ENCODE measurements at places on chromosomes 13 and 19.
A peak's percentile ranks its signal among the peaks of the same experiment; 100 is the strongest.

DNA sequence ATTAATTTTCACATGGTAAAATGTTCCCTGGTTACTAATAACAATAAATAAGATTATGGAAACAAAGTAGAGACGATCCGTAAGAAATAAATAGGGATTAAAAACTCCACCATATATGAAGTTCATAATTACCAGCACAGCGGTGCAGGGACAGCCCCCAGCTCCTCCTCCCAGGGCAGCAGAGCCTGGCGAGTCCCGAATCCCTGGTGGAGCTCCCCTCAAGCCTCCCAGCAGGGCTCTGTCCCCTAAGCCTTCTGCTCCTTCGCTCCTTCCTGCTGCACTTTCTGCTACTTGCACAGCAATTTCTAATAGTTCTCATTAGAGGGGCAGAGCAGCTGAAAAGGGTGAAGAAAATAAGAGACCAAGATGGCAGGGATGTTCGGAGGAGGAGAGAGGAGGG lies 43.6 kb downstream of the RASA3 start:
- H3K27me3 ChIP-seq, result no peaks in the 10 kb centered on the region
- peak overlapping the region; percentile 13 for H3K4me3 ChIP-seq
- H3K27ac ChIP-seq, result peak overlapping the region; percentile 52

GRCh38 chr13:32255724-32256109 lies 59.4 kb downstream of the ZAR1L start:
- H3K36me3 ChIP-seq, result no peaks in the 10 kb centered on the region
- peaks cover 6% of the 10 kb centered on the region for H3K27me3 ChIP-seq
- no peak overlapping the region for H3K27ac ChIP-seq
- no peaks in the 10 kb centered on the region for H3K4me1 ChIP-seq

DNA sequence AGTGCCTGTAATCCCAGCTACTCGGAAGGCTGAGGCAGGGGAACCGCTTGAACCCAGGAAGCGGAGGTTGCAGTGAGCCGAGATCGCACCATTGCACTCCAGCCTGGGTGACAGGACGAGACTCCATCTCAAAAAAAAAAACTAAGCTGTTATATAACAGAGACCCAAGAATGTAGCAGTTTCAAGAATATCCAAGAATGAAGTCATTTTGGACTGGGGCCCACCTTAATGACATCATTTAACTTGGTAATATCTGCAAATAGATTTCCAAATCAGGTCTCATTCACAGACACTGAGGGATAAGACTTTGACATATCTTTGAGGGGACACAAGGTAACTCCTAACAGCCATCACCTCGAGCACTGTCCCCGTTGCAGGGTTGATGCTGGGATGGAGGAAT lies 36.5 kb upstream of the MRI1 start:
- peaks cover 13% of the 10 kb centered on the region for H3K27me3 ChIP-seq
- no peak overlapping the region for H3K4me3 ChIP-seq
- H3K4me1 ChIP-seq, result peaks cover 13% of the 10 kb centered on the region
- DNase-seq, result no peak
- no peaks in the 10 kb centered on the region for H3K36me3 ChIP-seq

DNA sequence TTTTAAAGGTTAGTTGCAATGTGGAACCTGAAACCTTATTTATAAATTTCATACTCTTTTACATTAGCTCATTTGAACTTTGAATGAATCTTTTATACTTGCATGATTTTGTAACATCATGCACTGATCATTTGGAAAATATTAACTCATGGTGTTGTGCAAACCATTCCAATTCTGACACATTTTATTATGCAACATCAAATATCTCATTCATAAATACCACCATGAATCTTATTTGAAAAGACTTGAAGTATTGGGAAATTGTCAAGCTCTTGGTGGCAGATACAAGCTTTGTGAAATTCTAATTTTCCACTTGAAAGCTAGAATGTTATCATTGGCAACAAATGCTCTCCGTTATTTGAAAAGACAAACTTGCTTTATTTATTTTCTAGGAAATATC lies 379.9 kb upstream of the PCDH20 start:
- H3K27me3 ChIP-seq, result no peaks in the 10 kb centered on the region
- no peak overlapping the region for H3K27ac ChIP-seq
- H3K4me1 ChIP-seq, result no peaks in the 10 kb centered on the region
- H3K36me3 ChIP-seq, result no peaks in the 10 kb centered on the region
- no peak for DNase-seq

DNA sequence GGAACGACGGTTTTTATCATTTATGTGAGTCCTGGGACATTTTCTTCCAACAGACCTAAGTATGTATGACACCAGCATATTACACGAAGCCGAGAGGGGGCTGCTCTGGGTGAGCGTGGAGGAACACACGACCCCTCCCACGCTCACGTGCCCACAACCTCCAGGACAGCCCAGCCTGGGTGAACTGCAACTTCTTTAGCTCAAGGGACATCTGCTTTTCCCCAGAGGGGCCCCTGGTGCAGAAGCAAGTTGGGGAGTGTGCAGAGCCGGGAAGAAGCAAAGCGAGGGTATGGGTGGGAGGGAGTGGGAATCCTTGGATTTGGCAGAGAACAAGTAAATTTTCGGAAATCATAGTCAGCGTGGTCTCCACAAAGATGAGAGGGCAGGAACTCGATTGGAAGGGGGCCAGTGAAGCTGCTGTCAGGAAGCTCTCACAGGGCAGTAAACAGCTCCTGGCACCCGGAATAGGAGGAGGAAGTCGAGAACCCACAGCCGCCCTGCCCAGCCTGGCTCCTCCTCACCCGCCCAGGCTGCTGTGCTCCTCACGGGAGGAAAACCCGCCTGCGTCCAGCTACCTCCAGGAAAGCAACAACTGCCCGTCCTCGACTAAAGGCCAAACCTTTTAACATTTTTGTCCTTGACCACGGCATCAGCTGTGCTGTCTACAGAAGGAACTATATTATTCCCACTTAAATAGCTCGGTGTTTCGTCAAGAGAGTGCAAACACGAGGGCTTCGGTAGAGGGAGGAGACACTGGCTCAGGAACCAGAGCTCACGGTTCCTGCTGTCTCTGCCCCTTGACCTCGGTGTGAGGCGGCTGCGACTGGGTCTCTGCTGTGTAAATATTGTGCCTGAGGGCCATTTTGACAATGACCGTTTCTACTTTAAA lies 17.2 kb upstream of the CFAP97D2 start:
- peaks cover 6% of the 10 kb centered on the region for H3K36me3 ChIP-seq
- no peaks in the 10 kb centered on the region for H3K27me3 ChIP-seq
- H3K4me1 ChIP-seq, result peaks cover 67% of the 10 kb centered on the region
- peak overlapping the region; percentile 82 for H3K4me3 ChIP-seq

All from effector memory CD8-positive, alpha-beta T cell (primary cell).